ENCODE measurements at places on chromosomes 16 and 17. TPM values are rescaled to one million over a fixed set of nuclear protein-coding genes. Genes with fewer than 3 reads are reported as not detected.

Gene HOXB9
- 0.16 TPM for total RNA-seq

Gene HYDIN
- not detected for total RNA-seq

Gene WFIKKN1
- total RNA-seq: 0.32 TPM

Gene GSPT1
- 216 TPM for total RNA-seq

Gene PRAC1
- total RNA-seq: not detected

Gene CHAD
- total RNA-seq: not detected

Gene DNAH3
- total RNA-seq: 0.05 TPM

Gene TMEM235
- not detected for total RNA-seq

Gene NACA2
- total RNA-seq: not detected

Gene TERB1
- 0.34 TPM for total RNA-seq

Gene CAMKK1
- 6.6 TPM for total RNA-seq

Gene IGF2BP1
- total RNA-seq: 0.09 TPM

Gene OR4D1
- total RNA-seq: 0.09 TPM

Gene PHKB
- 29.7 TPM for total RNA-seq

Gene SPATA22
- total RNA-seq: not detected

Gene NPIPB2
- total RNA-seq: 14.9 TPM

Gene ATP1B2
- 0.37 TPM for total RNA-seq

Gene WFDC1
- total RNA-seq: not detected

Gene KCNAB3
- 9.9 TPM for total RNA-seq

Gene SKAP1
- total RNA-seq: 60.5 TPM

Gene TPSAB1
- total RNA-seq: not detected

Gene NHERF1
- 133 TPM for total RNA-seq

Gene GAST
- total RNA-seq: not detected

Gene TLCD3B
- total RNA-seq: 2.3 TPM

Gene ATF7IP2
- total RNA-seq: 22.9 TPM

Gene ABI3
- 28.5 TPM for total RNA-seq

Gene CD7
- 345 TPM for total RNA-seq

Gene CLDN6
- total RNA-seq: not detected

Gene PRKCB
- 69.0 TPM for total RNA-seq

Gene GALR2
- total RNA-seq: 14.5 TPM

Gene ZSCAN10
- not detected for total RNA-seq

Gene CIITA
- 8.6 TPM for total RNA-seq

Gene TP53
- 174 TPM for total RNA-seq

Gene CFAP97D1
- not detected for total RNA-seq

Gene AATK
- total RNA-seq: 0.48 TPM

Gene PRCD
- total RNA-seq: not detected

Gene SRSF1
- 448 TPM for total RNA-seq
